A673 (cell line): ENCODE measurements at places on chromosomes 6 and 20.

DNA sequence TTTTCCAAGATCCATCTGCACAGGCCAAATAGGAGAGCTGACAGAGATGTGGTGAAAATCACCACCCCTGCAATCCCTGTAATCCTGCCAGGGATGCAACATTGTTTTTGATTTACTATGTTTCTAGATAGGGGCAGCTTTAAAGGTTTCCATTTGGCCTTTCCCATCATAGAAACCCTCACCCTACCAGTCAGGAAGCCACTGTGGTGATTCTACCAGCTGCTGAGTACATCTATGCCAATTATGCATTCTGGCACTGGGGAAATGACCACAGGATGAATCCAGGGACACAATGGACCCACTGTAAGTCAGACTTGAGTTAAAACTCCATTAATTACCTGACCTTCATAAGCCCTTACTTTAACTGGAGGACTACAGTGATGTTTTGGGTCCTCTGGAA, 130.4 kb downstream of the TNFRSF21 start:
- H3K27me3 ChIP-seq = no peaks in the 10 kb centered on the region
- H3K4me3 ChIP-seq = no peak overlapping the region
- DNase-seq = no peak

- H3K27me3 ChIP-seq = no peaks in the 10 kb centered on the region
- peaks cover 5% of the 10 kb centered on the region for H3K4me1 ChIP-seq
- H3K27ac ChIP-seq = no peak overlapping the region
- no peak overlapping the region for H3K4me3 ChIP-seq
- no peak for DNase-seq
Measured at GRCh38 chr6:68069921-68070710, 565.0 kb upstream of the ADGRB3 start.

DNA sequence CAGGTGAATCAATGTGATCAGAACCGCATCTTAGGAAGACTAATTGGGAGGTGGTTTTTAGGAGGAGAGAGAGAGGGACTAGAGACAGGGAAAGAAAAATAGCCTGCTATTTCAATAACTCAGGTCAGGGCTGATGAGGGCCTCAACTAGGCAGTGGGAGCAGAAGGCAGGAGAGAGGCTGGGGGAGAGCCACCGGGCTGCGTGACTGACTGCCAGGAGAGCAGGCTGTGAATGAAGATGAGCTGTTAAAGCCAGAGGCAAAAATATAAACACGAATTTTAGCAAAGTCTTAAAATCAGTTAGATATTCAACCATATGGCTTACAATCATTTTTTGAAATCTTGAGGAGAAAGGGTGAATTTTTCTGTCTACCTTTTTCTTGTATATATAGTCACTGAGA, 149.6 kb downstream of the IPCEF1 start:
- no peak for DNase-seq
- H3K36me3 ChIP-seq = no peaks in the 10 kb centered on the region
- no peak overlapping the region for H3K4me3 ChIP-seq
- H3K27me3 ChIP-seq = no peaks in the 10 kb centered on the region
- no peak overlapping the region for H3K27ac ChIP-seq

DNA sequence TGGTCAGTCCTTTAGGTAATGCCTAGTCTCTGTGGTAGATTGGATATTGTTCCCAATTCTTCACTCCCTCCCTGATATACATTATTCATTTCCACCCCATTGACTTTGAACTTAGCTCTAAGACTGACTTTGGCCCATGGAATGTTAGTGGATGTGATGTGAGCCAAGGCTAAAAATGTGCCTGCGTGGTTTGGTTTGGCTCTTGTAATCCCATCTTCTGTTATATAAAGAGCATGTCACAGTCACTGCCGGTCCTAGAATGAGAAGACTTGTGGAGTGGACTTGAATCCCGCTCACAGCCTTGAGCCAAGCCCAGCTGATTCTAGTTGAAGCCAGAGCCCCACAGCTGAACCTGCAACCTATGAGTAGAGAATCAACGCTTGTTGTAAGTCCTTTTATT, 23.6 kb upstream of the DNAAF9 start:
- no peak for DNase-seq
- no peak overlapping the region for H3K4me3 ChIP-seq
- H3K36me3 ChIP-seq = no peaks in the 10 kb centered on the region
- no peaks in the 10 kb centered on the region for H3K27me3 ChIP-seq
- H3K4me1 ChIP-seq = no peaks in the 10 kb centered on the region

GRCh38 chr6:168393126-168393870, 47.7 kb upstream of the SMOC2 start:
- H3K36me3 ChIP-seq = no peaks in the 10 kb centered on the region
- no peak overlapping the region for H3K27ac ChIP-seq
- no peak for DNase-seq
- H3K4me1 ChIP-seq = no peaks in the 10 kb centered on the region
- H3K4me3 ChIP-seq = no peak overlapping the region

DNA sequence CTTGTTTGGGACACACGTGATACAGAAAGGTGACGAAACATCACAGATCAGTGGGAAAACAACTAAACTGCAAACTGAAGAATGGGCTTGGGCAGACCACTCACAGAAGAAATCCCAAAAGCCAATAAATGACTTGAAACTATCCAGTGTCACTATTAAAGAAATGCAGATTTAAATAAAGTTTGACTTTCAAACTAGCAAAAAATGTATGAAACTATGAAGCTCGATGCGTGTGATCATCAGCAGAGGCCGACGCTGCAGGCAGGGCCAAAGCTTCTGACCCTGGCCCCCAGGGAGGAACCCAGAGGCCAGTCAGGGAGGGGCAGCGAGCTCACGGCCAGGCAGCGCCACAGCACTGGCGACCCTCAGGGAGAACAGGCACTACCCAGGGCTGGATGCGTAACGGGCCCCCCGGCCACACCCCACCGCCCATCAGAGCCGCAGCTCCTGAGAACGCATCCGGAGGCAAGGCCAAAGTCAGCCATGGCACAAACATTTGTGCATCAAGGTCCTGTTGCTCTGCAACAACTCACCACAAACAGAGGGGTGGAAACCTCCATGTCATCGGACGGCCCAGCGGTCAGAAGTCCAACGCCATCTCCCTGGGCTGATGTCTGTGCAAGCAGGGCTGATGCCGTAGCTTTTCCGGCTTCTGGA, 94.1 kb downstream of the YTHDF1 start:
- no peak overlapping the region for H3K27ac ChIP-seq
- H3K36me3 ChIP-seq = no peaks in the 10 kb centered on the region
- H3K4me1 ChIP-seq = no peaks in the 10 kb centered on the region
- no peak for DNase-seq
- peaks cover 88% of the 10 kb centered on the region for H3K27me3 ChIP-seq
- H3K4me3 ChIP-seq = no peak overlapping the region

- no peak overlapping the region for H3K4me3 ChIP-seq
- DNase-seq = no peak
- no peaks in the 10 kb centered on the region for H3K27me3 ChIP-seq
- H3K36me3 ChIP-seq = no peaks in the 10 kb centered on the region
- H3K27ac ChIP-seq = no peak overlapping the region
Measured at GRCh38 chr6:50143011-50143719, 93.4 kb upstream of the DEFB112 start.

DNA sequence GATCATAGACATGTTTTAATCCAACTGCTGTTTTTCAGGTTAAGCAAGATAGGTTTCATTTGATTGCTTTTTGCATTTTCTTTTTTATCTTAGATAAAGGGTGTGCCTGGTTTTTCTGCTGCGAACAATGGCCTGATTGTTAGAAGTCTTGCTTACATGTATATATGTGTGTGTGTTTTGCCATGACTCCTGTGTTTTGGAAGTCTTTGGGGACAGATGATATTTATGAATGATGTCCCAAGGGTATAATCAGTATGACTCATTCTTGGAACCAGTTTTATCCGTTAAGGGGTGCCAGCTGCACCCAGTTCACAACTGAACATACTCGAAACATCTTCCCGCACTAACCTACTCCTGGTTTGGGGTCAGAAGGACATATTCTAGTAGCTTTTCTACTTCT, 230.1 kb upstream of the SUPT3H start:
- H3K27me3 ChIP-seq = no peaks in the 10 kb centered on the region
- H3K4me3 ChIP-seq = no peak overlapping the region
- DNase-seq = peak; percentile 74
- no peaks in the 10 kb centered on the region for H3K36me3 ChIP-seq

DNA sequence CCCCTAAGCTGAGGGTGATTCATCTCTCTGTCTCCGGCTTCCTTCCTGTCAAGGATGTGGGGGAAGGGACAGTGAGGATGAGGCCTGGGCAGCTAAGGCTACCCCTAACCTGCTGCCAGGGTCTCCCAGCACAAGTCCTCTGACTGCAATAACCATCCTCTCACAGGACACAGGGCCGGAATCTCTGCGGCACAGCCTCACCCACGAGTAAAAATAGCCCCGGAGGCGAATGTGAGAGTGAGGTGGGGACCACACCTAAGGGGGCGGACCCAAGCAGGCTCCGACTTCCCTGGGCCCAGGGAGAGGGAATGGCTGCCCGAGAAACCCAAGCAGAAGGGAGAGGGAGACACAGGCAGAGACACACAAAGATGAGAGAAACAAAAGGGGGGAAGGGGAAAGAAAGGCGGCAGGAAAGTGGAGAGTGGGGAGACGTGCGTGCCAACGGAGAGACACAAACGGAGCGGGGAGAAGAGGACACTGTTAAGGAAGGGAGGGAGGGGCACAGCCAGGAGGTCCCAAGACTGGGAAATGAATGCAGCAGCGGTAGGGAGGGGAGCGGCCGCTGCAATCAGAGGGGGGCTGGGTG, 1.4 kb downstream of the CLIC1 start:
- H3K27me3 ChIP-seq = no peaks in the 10 kb centered on the region
- H3K4me3 ChIP-seq = peak overlapping the region; percentile 77
- H3K4me1 ChIP-seq = peaks cover 39% of the 10 kb centered on the region

DNA sequence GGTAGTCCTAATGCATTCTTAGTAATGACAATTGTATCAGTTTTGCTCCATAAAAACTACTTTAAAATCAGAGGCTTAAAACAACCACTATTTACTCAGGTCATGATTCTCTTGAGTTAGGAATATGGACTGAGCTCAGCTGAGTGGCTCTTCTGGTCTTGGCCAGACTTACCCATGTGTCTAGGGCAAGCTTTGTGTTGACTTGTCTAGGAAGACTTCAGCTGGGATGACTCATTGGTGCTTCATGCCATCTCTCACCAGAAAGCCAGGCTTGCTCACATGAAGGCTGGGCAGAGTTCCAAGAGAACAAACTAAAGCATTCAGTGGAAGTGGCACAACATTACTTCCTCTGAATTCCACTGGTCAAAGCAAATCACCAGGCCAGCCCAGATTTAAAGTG, 155.3 kb downstream of the DHX35 start:
- no peak overlapping the region for H3K27ac ChIP-seq
- H3K4me1 ChIP-seq = no peaks in the 10 kb centered on the region
- H3K36me3 ChIP-seq = no peaks in the 10 kb centered on the region
- H3K4me3 ChIP-seq = no peak overlapping the region

GRCh38 chr6:187210-187861, 105.0 kb upstream of the DUSP22 start:
- DNase-seq = no peak
- no peaks in the 10 kb centered on the region for H3K36me3 ChIP-seq
- no peak overlapping the region for H3K4me3 ChIP-seq
- H3K4me1 ChIP-seq = no peaks in the 10 kb centered on the region
- no peaks in the 10 kb centered on the region for H3K27me3 ChIP-seq
- H3K27ac ChIP-seq = no peak overlapping the region

- H3K27ac ChIP-seq = no peak overlapping the region
- H3K36me3 ChIP-seq = no peaks in the 10 kb centered on the region
- H3K4me1 ChIP-seq = no peaks in the 10 kb centered on the region
- H3K4me3 ChIP-seq = no peak overlapping the region
- DNase-seq = no peak
- peaks cover 6% of the 10 kb centered on the region for H3K27me3 ChIP-seq
Measured at GRCh38 chr6:165743366-165743898, 80.4 kb upstream of the PDE10A start.

DNA sequence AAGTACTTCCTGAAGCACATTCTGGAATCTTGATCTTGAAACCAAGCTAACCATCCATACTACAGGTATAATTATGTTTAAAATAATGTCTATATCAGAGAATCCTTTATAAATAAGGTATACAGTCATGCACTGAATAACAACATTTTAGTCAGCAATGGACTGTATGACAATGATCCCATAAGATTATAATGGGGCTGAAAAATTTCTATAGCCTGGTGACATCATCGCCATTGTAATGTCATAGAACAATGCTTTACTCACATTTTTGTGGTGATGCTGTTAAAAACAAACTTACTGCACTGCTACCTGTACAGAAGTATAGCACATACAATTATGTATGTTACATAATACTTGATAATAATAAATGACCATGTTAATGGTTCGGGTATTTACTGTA, 31.8 kb downstream of the RNF146 start:
- H3K4me1 ChIP-seq = peaks cover 35% of the 10 kb centered on the region
- no peak overlapping the region for H3K27ac ChIP-seq
- no peaks in the 10 kb centered on the region for H3K27me3 ChIP-seq
- no peak overlapping the region for H3K4me3 ChIP-seq

GRCh38 chr6:49632727-49633126, 3.9 kb downstream of the RHAG start:
- H3K27ac ChIP-seq = no peak overlapping the region
- DNase-seq = no peak
- H3K4me3 ChIP-seq = no peak overlapping the region

- no peaks in the 10 kb centered on the region for H3K27me3 ChIP-seq
- peaks cover 7% of the 10 kb centered on the region for H3K4me1 ChIP-seq
- DNase-seq = no peak
- H3K36me3 ChIP-seq = no peaks in the 10 kb centered on the region
Measured at GRCh38 chr6:106630366-106630765, 988 bp downstream of the QRSL1 start.

- no peak overlapping the region for H3K4me3 ChIP-seq
- H3K36me3 ChIP-seq = no peaks in the 10 kb centered on the region
- peak; percentile 43 for DNase-seq
- no peak overlapping the region for H3K27ac ChIP-seq
- no peaks in the 10 kb centered on the region for H3K27me3 ChIP-seq
- no peaks in the 10 kb centered on the region for H3K4me1 ChIP-seq
Measured at GRCh38 chr6:107132330-107132954, 17.1 kb upstream of the BEND3 start.

GRCh38 chr6:30703011-30703410, 12.2 kb upstream of the NRM start:
- no peaks in the 10 kb centered on the region for H3K27me3 ChIP-seq
- H3K27ac ChIP-seq = no peak overlapping the region
- H3K4me1 ChIP-seq = peaks cover 5% of the 10 kb centered on the region
- peaks cover 45% of the 10 kb centered on the region for H3K36me3 ChIP-seq

- peak overlapping the region; percentile 32 for H3K4me3 ChIP-seq
- no peak for DNase-seq
- H3K4me1 ChIP-seq = peaks cover 79% of the 10 kb centered on the region
- H3K27ac ChIP-seq = peak overlapping the region; percentile 97
- no peaks in the 10 kb centered on the region for H3K27me3 ChIP-seq
- no peaks in the 10 kb centered on the region for H3K36me3 ChIP-seq
Measured at GRCh38 chr20:47354714-47355488, 1.6 kb downstream of the ZMYND8 start.

GRCh38 chr6:56385981-56386593, 138.7 kb upstream of the COL21A1 start:
- H3K27ac ChIP-seq = no peak overlapping the region
- no peaks in the 10 kb centered on the region for H3K4me1 ChIP-seq
- H3K36me3 ChIP-seq = no peaks in the 10 kb centered on the region
- no peak for DNase-seq
- no peak overlapping the region for H3K4me3 ChIP-seq
